ENCODE measurements at places on chromosomes 4 and X.

GRCh38 chrX:29419774-29420553 is 795.4 kb upstream of the MAGEB2 start:
- DNase-seq = no peak

DNA sequence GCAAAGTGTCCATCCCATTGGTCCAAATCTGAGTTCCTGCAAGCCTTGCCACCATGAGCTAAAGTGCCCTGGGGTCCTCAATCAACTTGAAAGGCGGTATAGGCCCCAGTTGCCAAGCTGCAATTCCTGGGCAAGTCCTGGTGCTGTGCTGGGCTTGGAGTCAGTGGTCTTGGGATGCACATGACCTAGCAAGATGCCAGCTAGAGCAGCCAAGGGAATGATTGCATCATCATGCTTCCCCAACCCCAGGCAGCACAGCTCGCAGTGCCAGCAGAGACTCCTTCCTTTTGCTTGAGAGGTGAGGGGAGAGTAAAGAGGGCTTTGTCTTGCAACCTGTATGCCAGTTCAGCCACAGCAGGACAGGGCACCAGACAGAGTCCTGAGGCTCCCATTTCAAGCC is 50.5 kb downstream of the KCNIP4 start:
- no peak for DNase-seq

GRCh38 chrX:110087485-110088356 is 84.8 kb downstream of the TMEM164 start:
- no peak for DNase-seq

GRCh38 chrX:11427453-11428071 is 134.3 kb downstream of the AMELX start:
- no peak for DNase-seq

DNA sequence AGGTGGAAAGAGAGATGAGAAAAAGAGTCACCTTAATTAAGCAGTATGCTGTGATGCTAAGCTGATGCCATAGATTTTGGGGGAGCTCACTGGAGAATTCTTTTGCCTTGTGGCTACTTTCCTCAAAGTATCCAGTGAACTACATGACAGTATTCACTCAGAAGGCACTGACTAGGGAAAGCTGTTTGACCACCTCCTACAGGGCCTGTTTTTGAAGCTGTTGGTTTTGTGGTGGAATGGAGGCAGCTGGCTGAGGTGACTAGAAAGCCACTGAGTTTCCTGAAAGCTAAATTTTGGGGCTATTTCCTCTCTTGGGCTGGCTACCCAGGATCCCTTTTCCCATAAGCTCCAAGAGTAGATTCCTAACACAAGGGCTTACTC is 124.8 kb upstream of the EOLA2 start:
- DNase-seq = no peak

DNA sequence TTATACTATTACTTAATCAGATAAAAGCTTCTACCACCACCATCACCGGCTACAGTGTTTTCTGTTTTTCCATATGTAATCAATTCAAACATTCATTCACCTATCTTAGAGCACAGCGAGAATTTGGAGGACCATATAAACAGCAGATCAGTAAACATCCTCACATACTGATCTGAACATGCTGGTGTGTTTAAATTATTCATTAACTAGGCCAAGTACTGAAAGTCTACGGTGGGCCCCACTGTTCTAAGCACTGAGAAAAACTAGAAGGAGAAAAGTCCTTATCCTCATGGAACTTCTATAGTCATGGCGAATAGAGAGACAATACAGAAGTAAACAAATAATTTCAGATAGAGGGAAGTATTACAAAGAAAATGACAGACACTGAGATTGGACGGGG is 176.6 kb downstream of the NR3C2 start:
- DNase-seq = no peak

DNA sequence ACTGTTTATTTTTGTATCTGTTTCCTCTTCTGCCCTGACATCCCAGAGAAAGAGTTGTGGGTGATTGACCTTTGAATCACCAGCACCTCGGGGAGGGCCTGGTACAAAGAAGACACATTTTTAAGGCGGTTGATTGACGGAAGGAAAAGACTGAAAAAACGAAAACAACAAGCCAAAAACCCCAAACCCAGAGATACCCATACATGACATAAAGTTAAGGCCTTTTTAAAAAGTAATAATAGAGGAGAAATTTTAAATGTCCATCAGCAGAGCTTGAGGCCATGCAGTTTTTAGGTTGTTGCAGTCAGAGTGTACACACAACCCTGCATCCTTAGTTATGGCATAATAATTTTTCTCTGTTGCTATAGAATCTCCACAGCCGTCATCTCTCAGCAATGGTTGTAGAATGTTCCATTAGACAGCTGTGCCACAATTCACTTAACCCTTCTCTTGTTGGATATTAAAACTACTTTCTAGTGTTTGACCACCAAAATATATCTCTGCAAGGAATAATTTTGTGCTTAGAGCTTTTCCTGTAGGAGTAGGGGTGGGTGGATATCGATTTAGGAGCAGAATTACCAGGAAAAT is 110.2 kb downstream of the GNL3L start:
- no peak for DNase-seq

GRCh38 chr4:138666366-138666765 is 349.2 kb upstream of the NOCT start:
- no peak for DNase-seq

GRCh38 chr4:182155806-182156205 is 87.4 kb upstream of the TENM3 start:
- DNase-seq = no peak

Data from HEK293T (cell line).